Activated CD4-positive, alpha-beta T cell treated with anti-CD3 and anti-CD28 coated beads, Interleukin-2, amount 10 ng/mL, durations not matched to agents 7 days and 5 days (primary cell): ENCODE measurements at places on chromosomes 4 and X.
A peak's percentile ranks its signal among the peaks of the same experiment; 100 is the strongest.

GRCh38 chr4:183830438-183830985 is 74.6 kb upstream of the STOX2 start:
- DNase-seq: no peak

DNA sequence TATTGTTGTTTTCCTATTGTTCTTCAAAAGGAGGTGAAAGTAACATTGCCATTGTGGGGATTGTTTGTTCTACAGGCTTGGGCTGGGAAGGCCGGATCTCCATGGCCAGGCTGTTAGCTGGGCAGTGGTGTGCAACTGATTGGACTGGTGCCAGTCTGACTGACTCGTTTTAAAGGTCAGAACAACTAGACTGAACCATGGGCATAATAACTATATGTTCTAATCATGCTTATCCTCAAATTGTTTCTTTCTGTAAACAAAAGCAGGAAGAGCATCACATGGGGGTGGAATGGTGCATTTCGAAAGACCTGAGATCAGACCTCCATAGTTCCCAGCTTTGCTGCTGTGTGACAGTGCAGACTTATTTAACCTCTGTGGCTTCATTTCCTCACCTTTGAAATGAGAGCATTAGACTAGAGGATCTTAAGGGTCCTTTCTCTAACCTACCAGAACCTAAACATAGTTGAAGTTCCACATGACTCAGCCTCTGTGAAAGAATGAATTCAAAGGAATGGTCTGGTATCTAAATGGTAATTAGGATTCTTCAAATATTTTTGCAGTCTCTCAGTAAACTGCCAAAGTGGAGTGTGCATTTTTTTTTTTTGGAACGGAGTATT is 66.7 kb upstream of the PGRMC2 start:
- DNase-seq: no peak

DNA sequence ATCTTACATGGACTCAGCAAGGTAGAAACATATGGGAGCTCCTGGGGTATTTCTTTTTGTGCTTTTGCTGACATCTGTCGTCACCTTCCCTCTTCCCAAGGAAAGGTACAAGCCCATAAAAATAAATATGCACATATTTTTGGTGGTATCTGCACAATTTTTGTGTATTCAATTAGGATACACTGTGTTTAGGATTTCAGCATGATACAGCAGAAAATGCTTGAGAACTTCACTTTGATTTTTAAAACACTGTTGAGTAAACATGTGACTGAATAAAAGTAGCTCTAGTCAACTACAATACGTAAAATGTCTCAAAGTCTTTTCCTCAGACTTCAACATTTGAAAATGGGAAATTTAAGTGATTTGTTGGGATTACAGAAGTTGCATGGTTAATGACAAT is 99.4 kb upstream of the SPANXC start:
- no peak for DNase-seq

- DNase-seq: no peak
Measured at GRCh38 chr4:15402146-15402545, 25.7 kb upstream of the C1QTNF7 start.

GRCh38 chr4:125789023-125789422 is 474.3 kb downstream of the FAT4 start:
- no peak for DNase-seq

- no peak for DNase-seq
Measured at GRCh38 chr4:52836678-52837077, 25.4 kb upstream of the RASL11B start.

DNA sequence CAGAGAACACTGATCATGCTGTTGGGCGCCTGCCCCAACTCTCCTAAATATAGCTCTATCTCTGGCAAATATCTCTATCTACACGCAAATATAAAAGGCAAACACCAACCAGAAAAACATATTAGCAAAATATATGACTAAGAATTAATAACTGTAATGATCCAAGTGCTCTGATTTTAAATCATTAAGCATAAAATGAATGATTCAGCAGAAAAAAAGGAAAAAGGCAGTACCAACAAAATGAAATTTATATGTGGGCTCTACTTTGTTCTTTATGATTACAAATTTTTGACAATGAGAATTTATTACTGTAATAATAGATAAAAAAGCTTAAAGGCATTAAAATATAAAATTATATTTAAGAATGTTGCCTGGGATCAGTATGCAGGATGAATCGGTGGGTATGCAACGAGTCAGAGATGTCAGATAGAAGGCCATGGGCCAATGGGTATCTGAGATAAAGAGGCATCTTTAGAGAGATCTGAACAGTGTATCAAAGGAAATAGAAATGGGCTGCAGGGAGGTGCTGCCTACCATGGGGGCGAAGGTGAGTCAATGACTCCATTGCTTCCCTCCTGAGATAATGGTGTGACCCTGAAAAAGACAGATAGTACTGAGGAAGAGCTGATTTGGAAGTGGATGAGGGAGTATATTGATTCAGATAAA is 234.8 kb downstream of the SCFD2 start:
- DNase-seq: no peak

DNA sequence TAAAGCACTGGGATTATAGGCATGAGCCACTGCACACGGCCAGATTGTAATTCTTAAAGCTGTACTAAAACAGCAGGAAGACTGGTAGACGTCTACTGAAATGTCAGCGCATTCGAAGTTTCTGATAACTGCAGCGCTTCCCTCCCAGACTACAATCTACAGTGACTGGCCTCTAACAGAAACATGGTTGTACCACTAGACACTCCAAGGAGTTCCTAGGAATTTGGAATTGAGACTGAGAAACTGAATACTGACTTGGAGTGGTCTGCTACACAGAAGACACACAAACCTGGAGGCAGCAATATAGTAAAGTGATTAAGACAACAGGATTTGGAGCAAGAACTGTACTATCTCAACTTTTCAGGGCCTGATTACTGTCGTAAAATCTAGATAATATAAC is 937 bp downstream of the HELQ start:
- DNase-seq: no peak

- no peak for DNase-seq
Measured at GRCh38 chrX:27555514-27555913, 34.6 kb upstream of the DCAF8L2 start.

GRCh38 chrX:35711281-35711680 is 86.9 kb upstream of the MAGEB16 start:
- DNase-seq: no peak

DNA sequence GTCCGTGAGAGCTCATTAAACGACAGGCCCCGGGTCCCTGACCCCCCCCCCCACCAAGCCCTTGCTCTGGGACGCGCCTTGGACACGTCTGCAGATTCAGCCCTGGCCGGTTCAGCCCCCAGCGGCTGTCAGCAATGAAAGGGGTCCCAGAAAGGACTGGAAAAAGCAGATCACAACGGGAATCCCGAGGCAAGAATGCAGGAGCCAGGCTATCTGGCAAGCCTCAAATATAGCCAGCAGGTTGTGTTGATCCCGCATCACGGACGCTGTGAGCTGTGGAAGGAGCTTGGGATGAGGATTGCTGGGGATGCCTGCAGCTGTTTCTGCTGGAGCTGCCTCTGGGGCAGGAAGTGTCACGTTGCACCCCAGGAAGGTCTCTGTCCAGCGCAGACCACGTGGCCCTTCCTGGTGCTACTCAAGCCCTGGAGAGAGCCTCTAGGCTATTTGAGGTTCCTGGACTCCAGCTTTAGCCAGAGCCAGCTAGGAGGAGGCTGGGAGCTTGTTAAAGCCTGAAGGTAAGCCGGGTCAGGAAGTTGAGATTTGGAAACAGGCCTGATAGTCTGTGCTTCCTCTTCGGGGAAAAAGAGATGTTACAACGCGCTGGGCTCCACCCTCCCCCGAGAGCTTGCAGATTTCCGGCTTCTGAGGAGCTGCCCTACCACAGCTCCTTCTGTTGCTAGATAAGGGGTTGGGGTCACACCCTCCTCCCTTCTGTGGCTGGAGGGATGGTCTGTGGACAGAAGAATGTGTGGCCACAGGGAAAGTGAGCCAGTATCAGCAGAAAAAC is 19.3 kb upstream of the CSF2RA start:
- DNase-seq: peak; percentile 50

DNA sequence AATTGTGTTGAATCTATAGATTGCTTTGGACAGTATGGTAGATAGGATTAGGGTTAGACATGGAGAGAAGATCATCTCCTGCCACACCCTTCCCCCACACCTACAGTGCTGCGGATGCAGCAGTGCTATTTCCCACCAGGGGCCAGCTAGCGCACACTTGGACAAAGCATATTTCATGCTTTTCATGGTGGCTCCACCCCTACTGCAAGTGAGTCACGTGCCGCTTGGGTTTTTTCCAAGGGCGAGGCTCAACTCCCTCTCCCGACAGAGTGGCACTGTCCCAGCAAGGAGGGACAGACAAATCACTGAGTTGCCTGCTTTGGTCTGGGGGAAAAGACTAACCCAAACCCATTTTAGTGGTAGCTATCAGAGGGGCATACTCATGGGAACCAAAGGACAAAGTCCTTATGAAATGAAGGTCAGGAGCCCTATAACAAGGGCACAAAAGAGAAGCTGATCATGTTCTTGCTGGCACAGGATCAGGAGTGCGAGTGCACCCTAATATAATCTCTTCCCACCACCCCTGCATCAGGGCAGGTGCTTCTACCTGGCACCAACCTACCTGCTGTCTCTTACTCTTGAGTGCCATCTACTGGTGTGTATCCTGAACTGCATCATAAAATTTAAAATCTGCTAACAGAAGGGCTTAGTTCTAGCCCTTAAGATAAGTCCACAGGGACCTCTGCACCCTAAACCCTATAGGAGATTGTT is 55.1 kb upstream of the PGAM4 start:
- DNase-seq: peak; percentile 23

GRCh38 chr4:115938764-115939443 is 825.5 kb upstream of the NDST4 start:
- DNase-seq: no peak

DNA sequence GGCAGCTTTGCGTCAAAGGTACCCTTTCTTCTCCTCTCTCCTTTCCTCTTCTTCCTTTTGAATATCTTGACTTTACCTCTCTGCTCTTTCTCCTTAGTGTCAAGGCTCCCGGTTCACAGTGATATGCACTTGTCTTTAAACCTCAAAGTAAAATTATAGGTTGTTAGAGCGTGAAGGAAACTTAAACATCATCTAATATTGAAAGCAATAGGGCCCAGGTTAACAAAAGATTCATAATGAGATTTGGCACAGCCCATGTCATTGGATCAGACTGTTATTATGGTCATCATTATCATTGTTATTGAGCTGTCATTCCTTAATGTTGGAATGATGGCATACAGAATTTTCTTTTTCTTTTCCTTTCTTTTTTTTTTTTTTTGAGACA is 32.5 kb downstream of the FTHL17 start:
- no peak for DNase-seq

DNA sequence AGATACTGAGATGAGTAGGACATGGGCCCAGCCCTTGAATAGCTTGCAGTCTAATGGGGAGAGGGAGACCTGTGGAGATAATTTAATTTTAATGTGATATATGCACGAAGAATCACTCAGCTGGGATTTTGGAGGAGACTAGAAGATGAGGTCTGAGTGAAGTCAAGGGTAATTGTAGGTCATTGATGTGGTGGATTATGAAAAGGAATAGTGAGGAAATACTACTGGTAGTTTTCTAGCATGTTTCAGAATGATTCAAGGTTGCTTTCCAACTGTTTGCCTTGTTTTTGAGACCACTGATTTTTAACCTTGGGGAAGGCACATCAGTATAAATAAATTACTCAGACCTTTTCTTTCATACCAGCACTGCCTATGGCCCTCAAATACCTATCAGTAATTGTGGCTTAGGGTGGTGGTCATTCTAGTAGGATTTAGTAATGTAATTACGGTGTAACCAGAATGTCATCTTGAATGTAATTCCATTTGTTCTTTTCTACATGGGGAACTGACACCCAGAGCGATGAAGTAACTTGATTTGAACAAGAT is 25.6 kb downstream of the PTTG2 start:
- DNase-seq: no peak

DNA sequence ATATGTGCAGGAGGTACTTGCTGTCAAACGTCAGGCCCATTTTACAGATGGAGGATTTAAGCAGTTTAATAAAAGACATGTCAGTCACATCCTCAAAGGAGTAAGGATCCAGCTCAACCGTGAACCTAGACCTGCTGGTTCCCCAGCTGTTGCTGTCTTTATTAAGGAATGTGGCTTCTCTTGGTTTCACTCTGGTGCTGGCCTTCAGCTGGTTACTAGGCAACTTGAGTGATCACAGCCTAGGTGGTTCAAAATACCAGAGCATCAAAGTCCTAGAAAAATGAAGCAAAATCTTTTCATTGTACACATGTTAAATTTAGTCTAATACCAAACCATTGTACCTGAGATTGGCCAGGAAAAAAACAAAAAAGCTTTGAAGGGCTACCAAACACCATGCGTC is 32.7 kb upstream of the GLRA2 start:
- DNase-seq: no peak

GRCh38 chrX:120549483-120550452 is 11.0 kb downstream of the CUL4B start:
- no peak for DNase-seq

- no peak for DNase-seq
Measured at GRCh38 chr4:147682755-147683154, 1.2 kb downstream of the PRMT9 start.

- peak; percentile 53 for DNase-seq
Measured at GRCh38 chr4:40856840-40857362, 107.1 kb downstream of the NSUN7 start.

GRCh38 chr4:139596034-139596683 is 40.1 kb upstream of the SETD7 start:
- DNase-seq: no peak
